ENCODE measurements at places on chromosomes 16 and 17.

- no peak for DNase-seq
These were observed 690.5 kb upstream of the SOX9 start for GRCh38 chr17:71430281-71430680.

GRCh38 chr17:17935321-17936271 is 36.6 kb downstream of the TOM1L2 start:
- DNase-seq: peak; percentile 68

DNA sequence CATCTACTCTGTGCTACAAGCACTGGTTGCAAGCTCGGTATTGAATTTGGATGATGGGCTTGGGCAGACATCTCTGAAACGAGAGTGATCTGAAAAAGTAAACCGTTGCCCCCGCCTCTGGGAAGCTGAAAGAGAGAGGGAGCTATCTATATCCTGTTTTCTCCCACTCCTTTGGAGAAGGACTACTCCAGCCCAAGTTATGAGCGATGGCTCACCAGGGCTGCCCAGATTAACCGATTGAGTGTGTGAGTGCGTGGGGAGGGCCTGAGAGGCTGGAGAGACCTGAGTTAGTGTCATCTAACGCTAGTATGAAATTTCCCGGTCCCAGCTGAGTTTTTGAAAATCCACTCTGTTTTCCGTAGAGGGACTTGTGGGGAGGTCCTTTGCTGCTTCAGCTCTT is 11.5 kb downstream of the MGAT5B start:
- DNase-seq: no peak

DNA sequence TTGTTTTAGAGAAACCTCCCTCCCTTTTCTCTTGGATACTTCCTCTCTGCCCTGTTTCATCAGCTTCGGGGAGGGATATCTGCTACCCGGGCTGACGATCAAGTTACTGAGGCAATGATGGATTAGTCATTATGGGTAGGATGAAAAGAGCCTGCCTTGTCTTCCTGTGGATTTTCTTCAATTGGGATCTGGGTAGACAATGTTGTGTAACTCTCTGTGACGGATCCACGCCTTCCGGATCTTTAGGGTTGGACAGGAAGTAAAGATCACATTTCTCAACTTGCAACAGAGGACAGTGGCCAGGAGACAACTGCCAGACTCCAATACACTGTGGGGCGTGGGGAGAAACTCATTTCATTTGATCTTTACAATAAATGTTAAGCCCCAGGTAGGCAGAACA is 11.3 kb upstream of the CHST6 start:
- DNase-seq: peak; percentile 93

DNA sequence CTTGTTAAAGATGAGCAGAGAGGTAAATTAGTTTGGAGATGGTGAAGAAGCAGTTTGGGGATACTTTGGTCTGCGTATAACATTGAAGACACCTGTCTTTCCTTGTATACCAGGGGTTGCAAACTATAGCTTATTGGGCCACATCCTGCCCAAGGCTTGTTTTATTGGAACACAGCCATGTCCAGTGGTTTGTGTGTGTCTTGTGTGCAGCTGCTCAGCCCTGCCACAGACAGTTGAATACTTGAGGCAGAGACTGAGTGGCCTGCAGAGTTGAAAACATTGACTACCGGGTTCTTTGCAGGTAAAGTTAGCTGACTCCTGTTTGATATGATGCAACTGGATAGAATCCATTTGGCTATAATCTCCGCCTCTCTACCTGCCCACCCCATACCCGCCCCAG is 224.4 kb downstream of the PRKCA start:
- no peak for DNase-seq

DNA sequence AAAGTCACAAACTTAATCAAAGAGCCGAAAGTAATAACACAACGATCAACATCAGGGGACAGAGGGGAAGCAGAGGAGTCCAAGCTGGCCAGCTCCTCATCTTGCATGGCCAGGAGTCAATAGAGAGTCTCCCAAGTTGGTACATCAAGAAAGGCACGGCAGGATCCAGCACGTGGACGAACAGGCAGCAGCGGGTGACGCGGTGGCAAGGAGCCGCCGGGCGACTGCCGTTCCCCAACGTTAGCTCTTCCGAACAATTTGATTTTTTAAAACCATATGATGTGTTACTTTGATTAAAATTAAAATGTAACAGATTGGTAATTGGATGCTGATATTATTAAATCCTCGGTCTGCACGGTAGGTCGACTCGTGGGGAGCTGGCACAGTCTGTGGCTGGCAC is 81.8 kb upstream of the DOC2B start:
- no peak for DNase-seq

DNA sequence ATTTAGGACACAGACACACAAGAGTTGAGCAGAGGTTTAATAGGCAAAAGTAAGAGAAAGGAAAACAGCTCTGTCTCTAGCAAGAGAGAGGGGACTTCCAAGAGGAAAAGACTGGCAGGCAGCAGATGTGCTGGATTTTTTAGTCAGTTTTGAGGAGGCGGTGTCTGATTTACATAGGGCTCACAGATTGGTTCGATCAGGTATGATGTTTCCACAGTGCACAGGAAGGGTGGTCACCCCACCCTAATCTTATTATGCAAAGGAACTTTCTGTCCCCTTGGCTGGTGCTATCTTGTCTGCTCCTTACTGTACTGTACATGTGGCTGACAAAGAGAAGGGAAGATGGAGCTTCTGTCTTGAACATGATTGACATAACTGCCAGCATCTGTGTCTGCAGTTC is 25.3 kb downstream of the BFAR start:
- DNase-seq: peak; percentile 67

GRCh38 chr16:10667239-10667638 is 27.5 kb downstream of the TEKT5 start:
- no peak for DNase-seq

DNA sequence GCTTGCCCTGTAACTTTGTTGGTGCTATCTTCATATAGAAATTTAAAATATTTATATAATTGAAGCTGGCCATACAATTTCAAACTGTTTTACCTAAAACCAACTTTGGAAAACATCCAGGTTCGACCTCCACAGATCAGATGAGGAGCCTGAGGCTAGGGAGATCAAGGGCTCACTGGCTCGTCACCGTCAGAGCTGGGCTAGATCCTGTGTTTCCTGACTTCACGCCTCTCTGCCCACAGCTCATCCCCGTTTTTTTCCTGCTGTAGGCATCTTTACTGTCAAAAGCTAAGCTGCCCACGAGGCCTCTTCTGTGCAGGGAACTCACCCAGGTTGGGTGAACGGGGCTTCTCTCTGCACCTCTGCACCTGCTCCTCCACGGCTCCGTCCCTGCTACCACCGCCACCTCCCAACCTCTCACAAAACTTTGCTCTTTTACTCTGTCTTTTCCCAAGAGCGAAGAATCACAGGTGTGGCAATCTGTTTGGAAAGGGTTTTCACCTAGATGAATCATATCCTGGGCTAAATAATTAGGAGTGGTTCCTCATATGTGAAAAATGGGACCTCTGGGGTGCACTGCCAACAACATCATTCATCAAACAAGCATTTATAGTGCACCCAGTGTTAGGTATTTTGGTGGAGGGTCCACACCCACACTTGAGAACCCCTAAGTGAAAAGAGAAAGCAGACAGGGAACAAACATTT is 24.8 kb upstream of the KDM6B start:
- DNase-seq: peak; percentile 80

DNA sequence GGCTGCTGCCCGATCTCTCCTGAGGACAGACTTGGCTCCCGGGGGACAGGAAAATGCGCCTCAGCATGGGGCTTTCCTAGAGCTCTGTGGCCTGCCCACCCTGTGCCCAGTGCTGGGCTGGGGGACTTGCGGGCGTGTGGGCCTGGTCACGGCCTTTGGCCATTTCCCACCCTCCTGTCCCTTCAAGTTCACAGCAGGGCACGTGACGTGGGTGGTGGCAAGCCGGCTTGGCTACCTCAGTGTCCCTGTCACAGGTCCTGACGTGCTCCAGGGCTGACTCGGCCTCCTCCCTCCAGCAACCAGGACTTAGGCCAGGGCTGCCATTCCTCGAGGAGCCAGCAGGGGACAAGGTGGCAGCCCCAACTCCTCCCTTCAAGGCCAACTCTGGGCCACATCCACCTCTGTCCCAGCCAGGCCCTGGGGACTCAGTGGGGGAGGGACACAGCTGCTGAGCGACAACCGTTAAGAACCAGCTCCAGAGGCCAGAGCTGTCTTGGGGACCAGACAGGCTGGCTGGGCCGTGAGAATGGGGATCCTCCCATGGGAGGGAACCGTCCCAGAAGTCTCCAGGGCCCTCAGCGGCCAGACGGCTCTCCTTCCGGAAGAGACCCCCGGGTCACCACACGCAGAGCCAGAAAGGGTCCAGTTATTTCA is 981 bp upstream of the UNC13D start:
- peak; percentile 70 for DNase-seq

GRCh38 chr16:30359871-30360170 is 4.7 kb upstream of the CD2BP2 start:
- DNase-seq: no peak

DNA sequence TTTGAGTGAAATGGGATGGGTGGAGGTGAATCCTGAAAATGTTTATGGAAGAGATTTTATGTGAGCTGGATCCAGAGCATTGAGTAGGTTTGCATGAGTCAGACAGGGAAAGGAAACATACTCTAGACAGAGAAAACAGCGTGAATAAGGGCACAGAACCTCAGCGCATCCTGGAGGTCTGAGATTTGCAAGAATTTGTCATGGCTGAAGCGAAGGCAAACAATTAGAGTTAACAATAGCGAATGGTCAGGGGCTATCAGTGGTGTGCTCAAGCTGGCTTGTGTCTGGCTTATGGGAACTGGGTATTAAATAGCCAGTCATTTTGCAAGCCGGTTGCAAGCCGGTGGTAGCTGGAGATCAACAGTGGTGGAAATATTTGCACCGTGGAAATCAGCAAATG is 36.4 kb downstream of the MAP2K6 start:
- no peak for DNase-seq

- no peak for DNase-seq
These were observed 140.6 kb upstream of the SOX9 start for GRCh38 chr17:71980171-71980570.

GRCh38 chr16:53846971-53847370 is 143.0 kb downstream of the FTO start:
- DNase-seq: no peak

DNA sequence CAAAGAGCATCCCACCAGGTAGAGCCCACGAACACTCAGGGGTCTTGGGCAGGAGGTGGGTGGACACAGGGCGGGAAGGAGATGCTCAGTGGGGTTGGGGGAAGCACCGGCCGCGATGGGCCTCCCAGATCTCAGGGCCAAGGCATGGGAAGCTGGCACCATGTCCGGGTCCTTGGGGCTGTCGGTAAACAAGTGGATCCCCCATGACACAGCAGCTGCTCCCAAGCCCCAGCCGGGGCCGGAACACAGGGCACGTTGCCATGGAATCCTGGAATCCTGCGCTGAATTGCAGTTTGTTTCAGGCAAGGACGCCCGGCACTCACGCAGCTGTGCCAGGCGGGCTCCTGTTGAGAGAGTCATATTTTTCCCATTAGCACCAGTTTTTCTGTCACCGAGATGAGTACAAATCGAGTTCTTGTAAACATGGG is 23.0 kb upstream of the CHMP6 start:
- DNase-seq: no peak

DNA sequence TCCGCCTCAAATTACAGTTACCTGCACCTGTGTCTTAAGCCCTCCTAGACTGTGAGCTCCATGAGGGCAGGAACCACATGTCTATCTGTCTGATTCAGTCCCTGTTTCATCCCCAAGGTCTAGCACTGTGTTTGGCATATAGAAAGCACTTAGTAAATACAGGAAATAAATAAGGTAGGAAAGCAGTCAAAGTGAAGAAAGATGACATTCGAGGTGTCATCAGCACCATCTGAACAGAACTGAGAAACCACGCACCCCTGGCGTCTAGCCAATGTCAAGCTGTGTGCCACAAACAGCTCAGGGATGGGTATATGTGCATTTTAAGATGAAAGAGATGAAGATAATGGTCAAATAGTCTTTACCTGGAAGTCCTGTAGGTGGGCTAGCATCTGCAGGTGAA is 79.6 kb upstream of the ATP2A3 start:
- no peak for DNase-seq

DNA sequence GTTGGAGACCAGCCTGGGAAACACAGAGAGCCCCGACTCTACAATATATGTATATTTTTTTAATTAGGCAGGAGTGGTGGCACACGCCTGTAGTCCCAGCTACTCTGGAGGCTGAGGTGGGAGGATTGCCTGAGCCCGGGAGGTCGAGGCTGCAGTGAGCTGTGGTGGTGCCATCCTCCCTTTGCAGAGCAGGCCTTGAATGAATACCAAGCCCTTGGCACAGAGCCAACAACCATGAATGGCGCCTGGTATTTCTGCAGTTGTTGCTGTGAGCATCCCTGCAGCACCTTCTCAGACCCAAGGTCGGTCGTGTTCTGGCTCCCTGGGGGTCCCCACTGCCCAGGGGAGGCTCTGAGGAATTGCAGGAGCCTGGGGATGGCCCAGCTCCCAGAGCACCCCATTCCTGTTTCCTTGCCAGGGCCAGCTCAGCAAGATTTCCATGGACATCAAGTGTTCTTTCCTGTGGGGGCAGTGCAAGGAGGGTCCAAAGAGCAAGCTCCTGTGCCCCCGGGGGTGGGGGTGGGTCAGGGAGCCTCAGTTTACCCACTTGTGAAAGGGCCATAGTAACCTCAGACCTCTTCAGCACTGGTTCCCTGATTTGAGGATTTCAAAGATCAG is 25.6 kb upstream of the RMI2 start:
- DNase-seq: no peak

DNA sequence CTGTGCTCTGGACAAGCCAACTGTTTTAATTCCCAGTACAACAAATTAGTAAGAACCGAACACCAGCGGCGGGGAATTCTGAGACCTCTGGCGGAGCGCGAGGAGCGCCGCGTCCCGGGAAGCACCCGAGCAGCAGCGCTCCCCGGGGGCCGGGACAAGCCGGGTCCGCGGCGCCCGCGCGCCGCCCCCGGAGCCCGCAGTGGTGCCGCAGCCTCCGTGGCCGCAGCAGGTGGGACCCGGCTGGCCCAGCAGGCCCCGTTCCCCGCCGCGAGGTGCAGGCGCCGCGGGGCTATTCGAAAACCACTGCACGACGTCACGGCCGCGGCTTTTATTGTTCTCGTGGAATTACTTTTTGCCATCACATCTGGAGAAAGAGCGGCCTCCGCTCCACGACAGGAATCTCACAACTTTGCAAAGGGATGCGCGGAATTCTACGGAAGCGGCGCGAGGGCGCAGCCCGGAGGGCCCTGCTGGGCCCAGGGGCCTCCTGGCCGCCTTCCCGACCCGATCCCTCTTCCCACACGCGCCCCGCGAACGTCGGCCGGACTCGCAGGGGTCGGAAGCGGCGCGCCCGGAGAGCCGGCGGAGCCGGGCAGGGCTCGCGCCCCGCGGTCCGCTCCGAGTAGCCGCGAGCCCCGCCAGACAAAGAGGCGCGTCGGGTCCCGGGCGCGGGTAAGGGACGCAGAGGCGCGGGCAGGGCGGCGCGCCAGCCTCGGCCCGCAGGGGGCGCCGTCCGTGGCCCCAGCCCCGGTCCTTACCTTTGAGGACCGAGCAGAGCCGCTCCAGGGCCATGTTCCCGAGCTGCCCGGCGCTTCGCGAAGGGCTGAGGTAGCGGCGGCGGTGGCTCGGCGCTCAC is 696 bp downstream of the NETO2 start:
- peak; percentile 73 for DNase-seq

DNA sequence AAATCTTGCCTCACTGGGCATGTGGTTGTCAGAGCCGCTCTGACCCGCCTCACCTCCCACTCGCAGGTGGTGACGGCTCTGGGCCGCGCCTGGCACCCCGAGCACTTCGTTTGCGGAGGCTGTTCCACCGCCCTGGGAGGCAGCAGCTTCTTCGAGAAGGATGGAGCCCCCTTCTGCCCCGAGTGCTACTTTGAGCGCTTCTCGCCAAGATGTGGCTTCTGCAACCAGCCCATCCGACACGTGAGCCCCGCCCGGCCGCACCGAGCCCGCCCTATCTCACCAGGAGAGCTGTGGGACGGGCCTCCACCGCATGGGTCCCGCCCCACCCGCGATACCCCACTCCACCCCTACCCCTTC is 4.0 kb downstream of the TGFB1I1 start:
- DNase-seq: no peak

Measured in mammary epithelial cell (primary cell).